ENCODE measurements at places on chromosomes 6 and 20.

DNA sequence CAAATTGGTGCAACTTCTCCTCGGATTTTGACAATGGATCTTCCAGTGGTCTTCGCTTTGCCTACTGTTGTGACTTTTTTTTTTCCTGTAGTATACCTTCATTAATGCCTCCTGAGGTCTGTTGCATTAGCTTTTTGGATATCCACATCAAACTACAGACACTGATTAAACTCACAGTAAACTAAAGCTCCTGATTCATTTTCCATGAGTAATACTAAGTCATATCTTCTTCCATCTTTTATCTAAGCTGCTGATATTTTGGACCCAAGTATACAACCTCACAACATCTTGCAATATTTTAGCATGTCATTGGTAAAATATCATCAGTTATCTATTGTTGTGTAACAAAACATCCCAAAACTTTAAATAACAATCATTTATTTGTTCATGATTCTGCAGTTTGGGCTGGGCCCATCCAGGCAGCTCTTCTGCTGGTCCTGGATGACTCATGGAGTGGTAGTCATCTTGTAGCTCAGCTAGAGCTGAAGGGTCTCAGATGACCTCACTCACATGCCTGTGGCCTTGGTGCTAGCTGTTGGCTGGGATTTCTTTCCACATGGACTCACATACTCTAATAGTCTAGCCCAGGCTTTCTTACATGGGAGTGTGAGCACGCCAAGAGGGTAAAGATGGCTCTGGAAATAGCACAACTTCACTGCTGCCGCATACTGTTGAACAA is 78.3 kb upstream of the SRSF6 start:
- no peak for DNase-seq

- DNase-seq, result no peak
Observed at GRCh38 chr20:49270177-49270576, 7.7 kb downstream of the ZNFX1 start.

GRCh38 chr6:32187009-32187709 is 2.8 kb downstream of the PBX2 start:
- no peak for DNase-seq

DNA sequence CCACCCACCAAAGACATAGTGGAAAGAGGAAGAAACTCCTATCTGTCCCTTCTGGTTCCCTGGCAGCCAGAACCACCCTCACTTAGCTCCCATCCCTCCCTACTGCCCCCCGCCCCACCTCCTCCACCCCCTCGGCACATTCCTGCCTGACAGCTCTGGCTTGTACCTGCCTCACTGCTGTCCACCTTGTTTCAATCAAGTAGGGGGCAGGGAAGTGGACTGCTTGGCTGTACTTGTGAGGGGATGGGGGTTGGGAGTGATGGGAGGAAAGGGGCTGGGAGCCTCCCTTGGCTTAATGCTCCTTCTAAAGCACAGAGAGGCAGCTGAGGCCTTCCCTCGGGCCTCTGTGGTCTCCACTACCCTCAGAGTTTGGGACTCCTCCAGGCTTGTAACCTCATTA is 22.1 kb upstream of the ZNF76 start:
- peak; percentile 25 for DNase-seq

GRCh38 chr20:12941025-12941424 is 67.7 kb upstream of the SPTLC3 start:
- DNase-seq, result no peak

- no peak for DNase-seq
Observed at GRCh38 chr6:17207281-17207680, 73.9 kb upstream of the RBM24 start.

DNA sequence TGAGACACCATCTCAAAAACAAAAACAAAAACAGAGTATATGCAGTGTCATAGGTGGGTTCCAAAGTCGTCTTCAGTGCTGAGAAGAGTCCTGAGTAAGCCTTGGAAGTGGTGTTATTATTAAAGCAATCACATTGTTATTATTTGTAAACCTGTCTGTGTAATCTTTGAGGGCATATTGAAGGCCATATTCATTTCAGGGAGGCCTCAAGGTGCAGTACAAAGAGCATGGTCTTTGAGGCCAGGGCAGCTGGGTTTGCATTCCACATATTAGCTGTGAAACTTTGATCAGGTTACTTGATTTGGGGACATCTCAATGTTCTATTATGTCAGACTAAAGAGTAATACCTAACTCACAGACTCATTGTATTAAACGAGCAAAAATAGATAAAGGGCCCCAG is 139.3 kb upstream of the SOX4 start:
- DNase-seq, result no peak

GRCh38 chr6:121956782-121957181 is 442.7 kb upstream of the HSF2 start:
- DNase-seq, result no peak

- DNase-seq, result no peak
Observed at GRCh38 chr6:147154454-147154853, 49.8 kb upstream of the STXBP5 start.

Data from spleen (tissue), 13 donors.